ENCODE measurements at places on chromosomes 1 and 21. TPM values are rescaled to one million over a fixed set of nuclear protein-coding genes. Genes with fewer than 3 reads are reported as not detected.

Gene IFFO2
- total RNA-seq: 562 TPM

Gene CFHR3
- total RNA-seq: not detected

Gene CELSR2
- 106 TPM for total RNA-seq

DNA sequence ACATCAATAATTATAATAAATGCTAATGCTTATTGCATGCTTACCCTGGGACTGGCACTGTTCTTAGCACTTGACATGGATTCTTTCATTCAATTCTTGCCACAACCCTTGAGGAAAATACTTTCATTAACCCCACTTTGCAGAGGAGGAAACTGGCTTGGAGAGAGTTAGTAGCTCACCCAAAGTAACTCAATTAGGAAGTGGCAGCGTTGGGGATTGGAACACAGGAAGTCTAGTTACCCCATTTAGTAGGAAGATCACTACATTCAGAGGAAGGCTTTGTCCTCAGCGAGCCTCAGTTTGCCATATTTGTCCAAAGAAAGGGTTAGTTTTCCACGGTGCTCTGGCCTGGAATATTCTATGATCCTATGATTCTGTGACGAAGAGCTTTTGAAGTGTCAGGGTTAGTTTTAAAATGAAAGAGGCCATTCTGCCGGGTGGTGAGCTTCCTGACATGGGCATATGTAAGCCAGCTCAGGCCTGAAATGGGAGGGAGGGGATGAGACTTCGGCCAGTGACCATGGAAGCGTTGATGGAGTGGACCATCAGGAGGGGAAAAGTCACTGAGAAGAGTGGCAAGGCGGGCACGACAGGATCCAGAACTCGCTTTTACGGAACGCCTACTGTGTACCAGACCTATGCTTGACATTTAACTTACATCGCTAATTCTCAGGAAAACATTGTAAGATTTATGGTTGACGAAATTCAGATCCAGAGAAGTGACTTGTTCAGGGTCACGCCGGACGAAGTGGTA, 28.2 kb upstream of the EPB41 start:
- DNase-seq: no peak

GRCh38 chr1:180155182-180155682, 563 bp downstream of the QSOX1 start:
- DNase-seq: no peak

GRCh38 chr1:245512181-245512888, 357.6 kb downstream of the KIF26B start:
- no peak for DNase-seq

DNA sequence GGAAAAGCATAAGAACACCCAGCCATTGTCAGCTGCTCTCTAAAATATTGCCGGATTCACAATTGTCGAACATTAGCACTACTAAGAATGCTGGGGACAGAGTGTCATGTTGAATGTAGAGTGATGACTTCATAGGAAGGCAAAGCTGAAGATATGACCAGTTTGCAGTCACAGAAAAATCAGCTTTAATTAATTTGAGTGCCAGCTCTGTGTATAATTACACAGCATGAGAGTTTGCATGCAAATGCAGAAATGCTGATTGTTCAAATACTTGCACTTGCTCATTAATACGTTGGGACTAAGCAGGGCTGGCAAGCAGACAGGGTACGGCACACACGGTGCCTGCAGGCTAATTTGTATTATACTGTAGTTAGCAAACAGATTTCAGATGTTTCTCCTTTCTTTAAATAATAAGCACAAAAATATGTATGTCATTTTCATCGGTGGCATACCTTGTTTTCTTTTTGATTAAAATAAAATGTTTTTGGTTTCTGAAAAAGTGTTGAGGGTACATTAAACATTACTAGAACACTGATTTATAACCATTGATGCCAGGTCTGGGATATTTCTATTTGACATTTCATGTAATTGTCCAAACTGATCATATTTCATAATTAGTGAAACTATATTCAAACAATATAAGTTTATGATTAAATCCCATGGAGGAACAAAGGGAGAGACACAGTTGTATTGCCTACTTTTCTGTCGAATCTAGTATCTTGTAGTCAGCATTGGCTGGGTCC, 99.8 kb upstream of the ADGRL2 start:
- DNase-seq: no peak

GRCh38 chr1:93958726-93959100, 49.5 kb upstream of the GCLM start:
- DNase-seq: no peak

- peak; percentile 40 for DNase-seq
Measured at GRCh38 chr1:24373710-24374109, 39.9 kb downstream of the STPG1 start.

DNA sequence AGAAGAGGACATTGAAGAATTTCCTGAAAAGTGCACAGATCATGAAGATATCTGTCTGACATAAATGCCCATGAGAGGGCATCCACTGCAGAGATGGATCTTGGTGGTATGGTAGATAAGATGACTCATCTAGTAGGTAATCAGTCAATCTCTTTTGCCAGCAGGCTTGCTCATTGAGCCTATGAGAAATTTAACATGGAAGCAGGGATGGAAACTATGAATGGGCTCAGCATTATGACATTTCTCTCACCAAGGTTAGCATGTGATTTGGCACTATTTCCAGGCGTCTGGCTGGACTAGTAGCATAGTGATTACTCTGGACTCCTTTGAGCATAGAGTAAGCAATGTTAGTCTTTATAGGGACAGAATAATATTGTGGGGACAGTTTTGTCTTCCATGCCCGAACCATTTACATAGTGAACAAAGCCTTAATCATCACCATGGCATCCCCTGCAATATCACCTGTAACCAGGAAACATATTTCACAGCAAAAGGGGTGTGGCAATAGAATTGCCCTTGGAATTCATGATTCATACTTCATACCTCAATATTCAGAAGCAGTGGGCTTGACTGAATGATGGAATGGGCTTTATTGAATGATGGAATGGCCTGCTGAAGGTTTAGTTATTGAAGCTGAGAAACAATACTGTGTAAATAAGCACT, 7.3 kb downstream of the OR2C3 start:
- DNase-seq: no peak

DNA sequence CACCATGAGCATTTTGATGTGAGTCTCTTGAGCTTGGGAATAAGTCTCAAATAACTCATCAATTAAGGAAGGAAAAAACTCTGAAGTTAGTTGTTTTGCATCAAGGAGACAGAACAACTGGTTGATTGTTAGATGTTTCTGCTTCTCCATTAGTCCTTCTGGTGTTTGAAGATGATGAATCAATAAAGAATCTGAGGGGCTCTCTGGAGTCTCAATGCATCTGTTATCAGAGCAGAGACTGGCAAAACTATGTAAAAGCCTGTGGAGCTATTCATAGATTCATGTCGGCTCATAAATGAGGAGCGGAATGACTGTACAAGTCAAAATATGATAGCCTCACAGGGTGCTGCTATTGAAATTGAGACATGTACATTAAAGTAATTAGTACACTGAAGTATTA, 73.3 kb upstream of the ZC3H11B start:
- no peak for DNase-seq
